Calu3 (cell line): ENCODE measurements at places on chromosomes 5 and 9. TPM values are rescaled to one million over a fixed set of nuclear protein-coding genes. Genes with fewer than 3 reads are reported as not detected.

- DNase-seq: no peak
These were observed 395.1 kb downstream of the CETN3 start for GRCh38 chr5:90014420-90014819.

- DNase-seq: no peak
These were observed 94.3 kb upstream of the LRRTM2 start for GRCh38 chr5:138969323-138970002.

GRCh38 chr5:139980765-139981164, 62.3 kb downstream of the NRG2 start:
- no peak for DNase-seq

GRCh38 chr5:158027806-158028775, 169.1 kb upstream of the CLINT1 start:
- DNase-seq: no peak

GRCh38 chr9:109914280-109915027, 134.5 kb downstream of the PALM2AKAP2 start:
- DNase-seq: no peak

DNA sequence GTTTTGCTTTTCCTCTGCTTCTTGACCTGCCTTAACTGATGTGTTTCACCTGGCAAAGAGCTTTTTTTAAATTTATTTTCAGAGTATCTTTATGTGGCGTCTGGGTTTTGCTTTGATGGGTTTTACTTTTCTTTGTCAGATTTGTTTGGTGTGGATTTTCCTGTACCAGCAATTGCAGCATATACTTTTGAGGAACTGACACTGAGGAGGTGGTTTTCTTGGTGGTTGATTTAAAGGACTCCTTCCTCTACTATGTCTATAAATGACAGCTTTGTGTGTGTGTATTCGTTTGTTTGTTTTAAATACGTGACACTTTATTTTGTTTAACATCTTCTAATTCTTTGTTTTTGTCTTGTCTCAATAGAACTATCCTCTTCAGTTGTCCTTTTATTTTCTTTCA, 1071.9 kb upstream of the ARRDC3 start:
- DNase-seq: no peak

GRCh38 chr5:6829150-6829784, 116.0 kb downstream of the TENT4A start:
- no peak for DNase-seq

GRCh38 chr9:105375323-105375722, 72.5 kb upstream of the FSD1L start:
- no peak for DNase-seq

DNA sequence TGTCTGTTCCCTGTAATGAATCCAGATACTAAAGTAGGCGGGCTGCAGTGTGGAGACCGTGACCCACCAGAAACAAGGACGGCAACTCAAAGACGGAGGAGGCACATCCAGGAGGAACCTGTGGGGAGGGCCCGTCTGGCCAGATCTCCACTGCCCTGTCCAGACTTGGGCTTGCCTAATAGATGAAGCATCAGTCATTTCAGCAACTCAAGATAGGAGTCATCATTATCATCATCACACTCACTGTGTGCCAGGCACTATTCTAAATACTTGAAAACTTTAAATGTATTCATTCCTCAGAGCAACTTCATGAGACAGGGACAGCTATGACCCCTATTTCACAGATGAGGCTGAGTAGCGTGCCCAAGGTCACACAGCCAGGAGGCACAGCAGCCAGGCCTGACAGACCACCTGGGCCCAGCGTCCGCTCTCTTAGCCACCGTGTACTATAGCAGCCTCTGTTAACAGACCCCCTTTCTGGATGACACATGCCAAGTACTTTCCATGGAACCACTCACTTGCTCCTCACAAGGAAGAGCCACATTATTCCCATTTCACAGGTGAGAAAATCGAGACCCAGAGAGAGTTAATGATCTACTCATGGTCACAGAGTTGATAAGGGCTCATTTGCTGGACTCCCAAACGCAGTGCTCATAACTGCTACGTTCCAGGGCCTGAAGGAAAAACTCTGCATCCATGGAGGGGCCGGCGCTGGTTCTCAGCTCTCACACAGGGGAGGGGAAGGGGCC, 4.9 kb upstream of the IL4 start:
- no peak for DNase-seq

DNA sequence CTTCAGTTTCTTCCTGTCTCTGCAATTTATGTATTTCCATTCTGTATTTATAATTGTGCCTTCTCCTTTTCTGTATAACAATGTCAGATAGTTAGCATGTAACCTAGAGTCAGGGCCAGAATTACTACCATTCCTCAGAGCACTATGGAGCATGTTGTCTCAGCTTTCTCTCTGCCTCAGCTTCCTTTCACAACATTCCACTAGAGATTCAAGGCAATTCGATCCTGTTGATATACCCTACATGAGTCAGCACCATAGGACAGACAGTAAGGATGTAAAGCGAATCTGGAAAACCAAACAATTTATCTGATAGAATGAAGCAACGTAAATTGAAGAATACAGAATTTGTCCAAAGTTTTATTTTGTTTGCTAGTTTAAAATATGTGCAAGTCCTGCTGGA, 728.3 kb upstream of the SEMA6A start:
- DNase-seq: no peak

DNA sequence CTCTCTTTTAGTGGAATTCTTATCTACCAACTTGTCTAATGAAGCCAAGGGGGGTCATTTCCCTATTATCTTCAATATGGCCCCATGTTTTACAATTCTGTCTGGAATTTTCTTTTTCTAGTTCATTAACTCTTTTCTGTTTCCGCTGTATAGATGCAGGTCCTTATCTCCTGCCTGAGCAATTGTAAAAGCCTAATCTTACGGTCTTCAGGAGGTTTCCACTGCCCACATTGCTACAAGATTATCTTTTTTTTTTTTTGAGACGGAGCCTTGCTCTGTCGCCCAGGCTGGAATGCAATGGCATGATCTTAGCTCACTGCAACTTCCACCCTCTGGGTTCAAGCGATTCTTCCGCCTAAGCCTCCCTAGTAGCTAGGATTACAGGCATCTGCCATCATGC, 132.3 kb downstream of the UNC13B start:
- DNase-seq: no peak

GRCh38 chr9:134670042-134670525, 28.5 kb downstream of the COL5A1 start:
- no peak for DNase-seq

DNA sequence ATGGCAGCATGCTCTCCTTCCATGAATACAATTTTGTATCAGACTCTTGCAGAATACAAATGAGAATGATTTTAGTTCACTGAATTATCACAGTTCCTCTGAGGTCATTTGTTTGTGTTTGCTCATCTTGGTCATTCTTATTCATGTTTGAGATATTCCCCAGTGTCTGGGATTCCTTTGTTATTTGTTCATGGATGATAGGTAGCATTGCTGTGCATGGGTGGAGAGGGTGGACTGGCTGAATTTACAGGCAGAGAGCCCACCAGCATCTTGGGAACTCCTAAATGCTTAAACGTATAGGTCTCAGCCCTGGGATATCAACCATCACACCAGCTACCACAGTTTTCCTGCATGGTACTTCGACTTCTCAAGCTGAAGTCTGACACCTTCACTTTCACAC, 459.8 kb downstream of the CCDC171 start:
- DNase-seq: no peak

- no peak for DNase-seq
These were observed 411.8 kb downstream of the CDH10 start for GRCh38 chr5:24232929-24233498.

- no peak for DNase-seq
These were observed 108.5 kb downstream of the MACIR start for GRCh38 chr5:103366918-103367549.

- DNase-seq: no peak
These were observed 8.9 kb upstream of the NKD2 start for GRCh38 chr5:999724-1000123.

The TMEM174 gene
- total RNA-seq: not detected in 2 replicates

The SLC24A2 gene
- not detected in 2 replicates for total RNA-seq

The CHSY3 gene
- total RNA-seq: 1.1 and 1.5 TPM in 2 replicates

The SPATA31C2 gene
- not detected in 2 replicates for total RNA-seq

The IGFBPL1 gene
- 2.0 and 4.6 TPM in 2 replicates for total RNA-seq

The PCDHB13 gene
- 0.86 and 1.1 TPM in 2 replicates for total RNA-seq

The LTC4S gene
- 2.2 and 4.9 TPM in 2 replicates for total RNA-seq

The ANKRD34B gene
- total RNA-seq: 0.29 and 0.40 TPM in 2 replicates

The DPYSL3 gene
- 21.4 and 26.6 TPM in 2 replicates for total RNA-seq

The PCDHGA5 gene
- 0.10 and 0.12 TPM in 2 replicates for total RNA-seq

The PCDHGB1 gene
- 0.19 and 0.20 TPM in 2 replicates for total RNA-seq

The TRPM3 gene
- not detected in 2 replicates for total RNA-seq
